A549 treated with dexamethasone at 1 μM for 4 hours (cell line): ENCODE measurements at places on chromosomes 13 and 19. TPM values are rescaled to one million over a fixed set of nuclear protein-coding genes. Genes with fewer than 3 reads are reported as not detected.

Gene ZNF536
- total RNA-seq: 0.04 TPM in 1 of 5 replicates, not detected in the others

Gene CYP4F8
- not detected in 5 replicates for total RNA-seq

Gene ARRDC2
- total RNA-seq: 48.2 to 65.6 TPM (median 62.1 TPM) in 5 replicates

Gene KLK15
- not detected in 5 replicates for total RNA-seq

Gene AMER2
- not detected in 5 replicates for total RNA-seq

Gene KIR3DL1
- not detected in 5 replicates for total RNA-seq

Gene LGALS16
- total RNA-seq: not detected in 5 replicates

Gene HNRNPL
- 319 to 365 TPM (median 326 TPM) in 5 replicates for total RNA-seq

Gene CEACAM7
- total RNA-seq: 0.04 to 0.12 TPM (median 0.09 TPM) in 4 of 5 replicates, not detected in the other

Gene ZNF582
- 0.80 to 1.3 TPM (median 1.1 TPM) in 5 replicates for total RNA-seq

Gene NEK5
- 0.05 to 0.21 TPM (median 0.07 TPM) in 5 replicates for total RNA-seq

Gene TMTC4
- 7.8 to 11.2 TPM (median 10.1 TPM) in 5 replicates for total RNA-seq

Gene SACS
- 8.2 to 15.8 TPM (median 12.9 TPM) in 5 replicates for total RNA-seq
